ENCODE measurements at places on chromosomes 1 and 21. TPM values are rescaled to one million over a fixed set of nuclear protein-coding genes. Genes with fewer than 3 reads are reported as not detected.

DNA sequence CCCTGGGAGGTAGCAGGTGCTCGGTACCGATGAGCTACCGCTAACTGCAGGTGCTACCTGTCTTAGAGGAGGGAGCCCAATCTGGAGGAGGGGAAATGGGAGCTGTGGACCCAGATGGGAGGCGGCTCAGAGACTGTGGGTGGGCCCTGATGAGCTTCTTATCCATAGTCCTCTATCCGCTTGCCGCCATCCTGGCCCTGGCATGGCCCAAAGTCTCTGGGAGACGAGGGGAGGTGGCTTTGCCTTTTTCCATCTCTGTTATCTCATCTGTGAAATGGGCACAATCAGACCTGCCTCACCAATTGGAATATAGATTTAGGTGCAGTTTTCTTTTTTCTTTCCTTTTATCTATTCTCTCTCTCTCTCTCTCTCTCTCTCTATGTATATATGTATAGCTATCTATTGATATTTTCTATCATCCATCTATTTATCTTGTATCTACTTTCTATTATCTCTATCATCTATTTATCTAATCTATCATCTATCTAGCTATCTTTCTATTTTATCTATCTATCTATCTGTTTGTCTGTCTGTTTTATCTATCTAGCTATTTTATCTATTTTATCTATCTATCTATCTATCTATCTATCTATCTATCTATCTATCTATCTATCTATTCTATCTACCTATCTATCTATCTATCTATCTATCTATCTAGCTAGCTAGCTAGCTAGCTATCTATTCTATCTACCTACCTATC is 16.5 kb downstream of the TNFRSF1B start:
- no peak for DNase-seq
- H3K27ac ChIP-seq, result peak overlapping the region; percentile 100
- H3K4me1 ChIP-seq, result peaks cover 71% of the 10 kb centered on the region
- H3K36me3 ChIP-seq, result peaks cover 2% of the 10 kb centered on the region
- no peaks in the 10 kb centered on the region for H3K27me3 ChIP-seq

GRCh38 chr21:15276243-15276642 is 211.4 kb upstream of the NRIP1 start:
- H3K4me3 ChIP-seq, result no peak overlapping the region
- no peaks in the 10 kb centered on the region for H3K36me3 ChIP-seq
- H3K4me1 ChIP-seq, result peaks cover 2% of the 10 kb centered on the region
- DNase-seq, result no peak

C1orf198 gene
- 20.6 TPM for total RNA-seq

DNA sequence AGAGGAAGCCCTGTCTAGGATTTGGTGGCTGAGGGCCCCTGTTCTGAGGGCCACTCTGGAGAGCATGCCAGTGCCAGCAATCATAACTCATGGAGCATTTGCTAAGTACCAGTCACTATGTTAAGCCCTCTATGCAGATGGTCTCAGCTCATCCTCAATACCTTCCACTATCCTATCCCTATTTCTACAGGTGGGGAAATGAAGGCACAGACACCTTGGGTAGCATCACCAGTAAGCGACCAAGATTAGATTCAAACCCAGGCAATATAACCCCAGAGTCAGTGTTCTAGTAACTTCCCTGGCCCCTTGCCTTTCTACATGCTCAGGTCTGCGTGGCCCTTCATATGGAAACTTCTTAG is 7.9 kb upstream of the NBPF1 start:
- H3K36me3 ChIP-seq, result peaks cover 8% of the 10 kb centered on the region
- no peak for DNase-seq
- no peaks in the 10 kb centered on the region for H3K27me3 ChIP-seq

DNA sequence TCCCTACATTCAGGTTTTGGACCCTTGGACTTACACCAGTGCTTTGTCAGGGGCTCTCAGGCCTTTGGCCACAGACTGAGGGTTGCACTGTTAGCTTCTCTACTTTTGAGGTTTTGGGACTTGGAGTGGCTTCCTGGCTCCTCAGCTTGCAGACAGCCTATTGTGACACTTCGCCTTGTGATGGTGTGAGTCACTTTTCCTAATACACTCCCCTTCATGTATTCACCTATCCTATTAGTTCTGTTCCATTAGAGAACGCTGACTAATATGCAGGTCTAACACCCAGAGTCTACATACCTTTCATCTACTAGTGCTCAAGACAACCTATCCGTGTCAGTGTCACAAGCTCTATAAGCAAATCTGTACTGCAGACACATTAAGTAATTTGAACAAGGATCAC is 605.3 kb downstream of the KCNT2 start:
- no peak for DNase-seq
- H3K4me1 ChIP-seq, result no peaks in the 10 kb centered on the region
- H3K4me3 ChIP-seq, result no peak overlapping the region
- no peaks in the 10 kb centered on the region for H3K36me3 ChIP-seq

PITHD1 gene
- total RNA-seq, result 80.6 TPM

DNA sequence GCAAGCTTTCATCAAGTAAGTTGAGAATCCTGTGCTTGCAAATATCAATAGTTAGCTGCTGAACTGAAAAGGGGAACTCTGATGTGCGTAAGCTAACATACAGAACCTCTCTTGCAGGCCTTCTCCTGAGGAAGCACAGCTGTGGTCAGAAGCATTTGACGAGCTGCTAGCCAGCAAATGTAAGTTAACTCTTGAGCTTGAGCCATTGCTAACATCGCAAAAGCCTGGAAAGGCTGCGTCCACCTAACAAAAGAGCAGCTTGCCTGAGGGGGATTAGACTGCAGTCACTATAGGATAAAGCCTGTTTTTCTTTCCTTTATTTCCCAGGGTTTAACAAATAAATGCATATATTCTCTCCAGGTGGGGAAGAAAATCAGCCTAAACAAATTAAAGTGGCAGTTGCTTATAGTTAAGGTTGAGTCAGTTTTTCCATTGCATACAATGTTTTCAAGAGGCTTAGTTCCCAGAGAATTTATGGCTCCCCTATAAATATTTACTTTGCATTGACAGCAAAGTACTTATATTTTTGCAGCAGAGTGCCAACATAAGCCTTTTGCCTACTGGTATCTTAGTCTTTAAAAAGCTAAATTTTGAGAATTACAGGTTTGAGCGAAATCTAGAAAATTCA is 1.5 kb downstream of the RGS2 start:
- peaks cover 30% of the 10 kb centered on the region for H3K4me1 ChIP-seq
- H3K27me3 ChIP-seq, result no peaks in the 10 kb centered on the region
- no peak for DNase-seq
- peaks cover 7% of the 10 kb centered on the region for H3K36me3 ChIP-seq
- H3K27ac ChIP-seq, result peak overlapping the region; percentile 97
- H3K4me3 ChIP-seq, result peak overlapping the region; percentile 99

Data from T-helper 17 cell (primary cell).